AG04450 (cell line): ENCODE measurements at places on chromosomes 2 and 18. TPM values are rescaled to one million over a fixed set of nuclear protein-coding genes. Genes with fewer than 3 reads are reported as not detected.

The METAP1D gene
- polyA plus RNA-seq, result 6.2 and 8.3 TPM in 2 replicates

DNA sequence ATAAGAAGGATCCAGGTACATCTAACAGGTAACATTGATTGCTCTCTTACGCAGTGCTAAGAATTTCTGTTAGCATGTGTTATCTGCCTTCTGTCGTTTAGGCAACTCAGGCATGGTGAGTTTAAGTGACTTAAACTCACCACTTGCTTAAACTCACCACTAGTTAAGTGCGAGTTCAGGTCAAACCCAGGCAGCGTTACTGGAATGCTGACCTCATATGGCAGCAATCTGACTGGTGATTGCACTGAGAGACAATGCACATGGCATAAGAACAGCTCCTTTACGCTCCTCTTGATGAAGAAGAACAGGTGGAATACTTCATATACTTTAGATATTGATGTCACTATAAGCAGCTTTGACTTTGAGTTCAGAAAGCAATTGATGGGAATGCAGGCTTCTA lies 954.1 kb downstream of the SOCS6 start:
- no peak for DNase-seq

The COL5A2 gene
- 269 and 305 TPM in 2 replicates for polyA plus RNA-seq

The RAB17 gene
- 0.10 and 0.21 TPM in 2 replicates for polyA plus RNA-seq

The GULP1 gene
- polyA plus RNA-seq, result 32.7 and 44.7 TPM in 2 replicates

The ACMSD gene
- polyA plus RNA-seq, result not detected in 2 replicates

DNA sequence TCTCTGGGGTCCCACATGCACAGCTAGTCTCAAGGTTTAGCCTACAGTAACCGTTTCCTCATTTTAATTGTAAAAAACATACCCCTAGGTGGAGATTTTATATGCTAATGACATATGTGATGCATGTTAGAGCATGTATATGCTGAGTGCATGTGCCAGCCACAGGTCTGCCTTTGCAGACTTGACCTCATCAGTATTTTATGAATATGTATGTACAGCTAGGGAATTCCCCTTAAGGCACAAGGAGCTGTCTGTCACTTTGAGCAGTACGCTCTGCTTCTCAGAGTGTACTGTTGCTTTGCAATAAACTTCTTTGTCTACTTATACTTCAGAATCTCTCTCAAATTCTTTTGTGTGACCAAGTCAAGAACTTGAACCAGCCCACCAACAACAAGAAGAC lies 131.2 kb upstream of the ERBB4 start:
- DNase-seq, result no peak

DNA sequence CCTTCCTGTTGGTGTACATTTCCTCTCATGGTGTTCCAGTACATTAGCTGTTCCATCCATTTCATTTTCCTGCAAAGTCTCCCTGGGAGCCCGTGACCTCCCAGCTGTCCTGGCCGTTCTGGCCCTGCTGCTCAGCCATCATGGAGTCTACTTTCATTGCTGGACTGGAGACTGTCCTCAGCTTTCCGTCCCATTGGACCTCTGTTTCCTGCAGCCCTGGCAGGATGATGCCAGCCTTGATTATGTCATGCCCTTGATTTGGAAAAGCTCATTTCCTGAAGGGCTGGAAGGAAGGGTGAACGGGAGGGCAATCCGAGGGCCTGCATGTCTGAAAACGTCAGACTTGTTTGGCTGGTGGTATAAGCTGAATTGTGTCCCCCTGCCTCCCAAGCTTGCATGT lies 205.5 kb upstream of the HS6ST1 start:
- DNase-seq, result no peak

DNA sequence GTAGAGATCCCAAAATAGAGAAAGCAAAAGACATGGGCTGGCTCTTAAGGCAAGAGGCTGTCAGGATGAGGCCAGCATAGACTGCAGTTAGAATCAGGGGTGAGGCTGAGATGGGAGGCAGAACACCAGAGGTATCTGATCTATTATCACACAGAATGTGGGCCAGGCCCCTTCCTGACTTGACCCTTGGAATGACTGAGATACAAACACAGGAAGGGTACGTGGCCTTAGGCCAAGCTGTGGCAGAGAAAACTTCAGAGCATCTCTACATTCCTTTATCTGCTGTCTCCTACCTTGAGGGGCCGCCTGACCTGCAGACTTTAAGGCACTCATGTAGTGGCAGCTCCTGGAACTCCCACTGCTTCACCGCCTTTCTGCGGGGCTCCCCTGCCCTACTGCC lies 28.4 kb downstream of the TMEM17 start:
- DNase-seq, result no peak

The CUL3 gene
- polyA plus RNA-seq, result 55.2 and 57.3 TPM in 2 replicates

GRCh38 chr18:28120828-28121515 lies 56.0 kb downstream of the CDH2 start:
- DNase-seq, result no peak

- DNase-seq, result no peak
These were observed 13.5 kb downstream of the ESPNL start for GRCh38 chr2:238113611-238114010.

The KIAA2012 gene
- 0.11 and 0.12 TPM in 2 replicates for polyA plus RNA-seq

DNA sequence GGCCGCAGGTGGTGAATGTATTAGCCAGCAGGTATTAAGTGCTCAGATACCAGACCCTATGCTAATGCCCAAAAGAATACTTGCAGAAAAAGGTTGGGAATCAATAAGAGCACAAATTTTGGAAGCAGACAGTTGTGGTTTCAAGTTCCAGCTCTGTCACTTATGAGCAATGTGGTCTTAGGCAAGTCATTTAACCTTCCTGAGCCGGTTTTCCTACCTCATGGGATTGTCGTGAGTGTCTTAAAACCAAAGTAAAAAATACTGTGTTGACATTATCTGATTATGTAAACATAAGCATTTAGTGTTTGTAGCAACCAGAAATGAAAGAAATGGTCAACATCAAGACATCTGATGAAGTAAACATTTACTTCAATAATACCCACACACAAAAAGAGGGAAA lies 93.0 kb upstream of the CHST9 start:
- no peak for DNase-seq

DNA sequence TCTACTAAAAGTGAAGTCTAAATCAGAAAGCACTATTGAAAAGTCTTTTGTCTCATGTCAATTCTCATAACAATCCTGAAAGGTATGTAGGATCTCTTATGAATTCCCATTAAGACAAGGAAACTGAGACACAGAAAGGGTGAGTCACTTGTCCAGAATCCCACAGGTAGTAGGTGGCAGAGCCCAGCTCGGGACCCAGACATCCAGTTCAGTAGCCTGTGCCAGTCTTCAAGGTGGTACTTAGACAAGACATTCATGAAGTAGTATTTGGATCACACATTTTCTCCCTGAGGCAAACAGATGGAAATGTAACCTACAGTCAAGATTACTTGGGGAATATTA lies 14.8 kb upstream of the PARD3B start:
- DNase-seq, result no peak

DNA sequence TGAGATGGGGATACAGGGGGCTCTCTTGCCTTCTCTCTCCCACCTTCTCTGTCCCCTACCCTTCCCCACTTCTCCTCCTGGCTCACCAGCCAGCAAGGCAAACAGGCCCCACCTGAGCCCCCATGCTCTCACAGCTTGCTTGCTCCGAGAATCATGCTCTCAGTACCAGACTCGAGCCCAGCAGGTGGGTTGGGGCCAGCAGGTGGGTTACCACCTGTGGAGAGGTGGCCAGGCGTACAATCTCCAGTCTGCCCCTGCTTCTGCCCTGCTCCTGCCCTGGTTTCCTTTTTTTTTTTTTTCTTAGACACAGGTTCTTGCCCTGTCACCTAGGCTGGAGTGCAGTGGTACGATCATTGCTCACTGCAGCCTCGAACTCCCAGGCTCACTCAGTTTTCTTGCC lies 214.5 kb downstream of the SH3RF3 start:
- DNase-seq, result no peak

DNA sequence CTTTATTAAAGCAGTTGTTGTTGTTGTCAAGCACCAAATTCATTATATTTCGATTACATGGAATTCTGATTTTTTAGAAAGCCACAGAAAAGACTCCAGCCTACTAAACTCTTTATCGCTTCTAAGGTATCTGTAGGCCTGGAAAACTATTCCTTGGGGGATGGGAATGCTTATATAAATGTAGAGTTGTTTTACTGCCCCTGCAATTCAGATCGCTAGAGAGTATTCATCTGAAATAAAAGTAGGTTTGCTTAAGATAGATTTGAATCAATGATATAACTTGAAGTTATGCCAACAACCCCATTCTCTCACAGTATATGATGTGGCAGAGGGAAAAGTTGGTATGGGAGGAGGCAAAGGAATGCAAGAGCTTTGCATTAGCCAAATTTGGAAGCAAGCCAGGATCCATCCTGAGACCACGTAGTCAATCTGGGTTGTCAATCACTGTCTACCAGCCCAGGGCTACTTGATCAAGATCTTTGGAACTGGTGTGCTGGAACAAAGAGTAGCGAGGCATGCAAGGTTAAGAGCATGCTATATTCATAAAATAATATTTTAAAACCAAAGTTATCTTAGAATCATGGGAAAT lies 95.9 kb downstream of the LYPD6B start:
- DNase-seq, result no peak

The SPEG gene
- 28.0 and 32.8 TPM in 2 replicates for polyA plus RNA-seq

DNA sequence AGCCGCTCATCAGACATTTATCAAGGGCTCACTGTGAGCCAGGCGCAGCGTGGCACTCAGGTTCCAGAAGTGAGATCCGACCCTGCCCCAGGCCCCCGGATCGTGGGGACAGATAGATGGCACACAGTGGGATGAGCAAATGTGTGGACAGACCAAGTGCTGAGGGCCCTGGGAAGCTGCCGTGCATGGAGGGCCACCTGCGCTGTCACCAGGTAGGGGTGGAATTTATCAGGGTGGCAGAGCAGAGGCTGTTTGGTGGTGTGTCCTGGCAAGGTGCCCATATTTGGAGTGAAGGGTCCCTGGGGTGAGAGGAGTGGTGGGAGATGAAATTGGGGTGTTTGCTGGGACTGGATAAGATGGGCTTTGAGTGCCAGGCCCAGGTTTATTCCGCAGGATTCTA lies 92.8 kb upstream of the HS6ST1 start:
- no peak for DNase-seq

GRCh38 chr2:109703077-109703476 lies 88.9 kb downstream of the SOWAHC start:
- DNase-seq, result no peak

DNA sequence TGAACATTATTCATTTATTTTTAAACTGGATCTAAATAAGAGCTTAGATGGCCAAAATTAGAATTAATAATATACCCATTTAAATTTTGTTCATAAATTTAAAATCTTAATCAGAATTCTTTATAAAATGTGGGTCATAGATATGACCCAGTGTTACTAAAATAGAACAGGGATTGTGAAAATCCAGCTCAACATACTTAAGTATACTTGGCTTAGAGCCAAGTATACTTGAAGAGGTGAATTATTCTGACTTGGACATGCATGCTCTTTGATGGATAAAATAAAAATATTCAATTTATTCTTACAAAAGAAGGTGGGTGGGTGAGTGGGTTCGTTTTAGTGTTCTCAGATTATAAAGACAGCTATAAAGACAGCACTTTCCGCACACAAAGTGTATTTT lies 70.7 kb downstream of the SPOPL start:
- DNase-seq, result no peak

DNA sequence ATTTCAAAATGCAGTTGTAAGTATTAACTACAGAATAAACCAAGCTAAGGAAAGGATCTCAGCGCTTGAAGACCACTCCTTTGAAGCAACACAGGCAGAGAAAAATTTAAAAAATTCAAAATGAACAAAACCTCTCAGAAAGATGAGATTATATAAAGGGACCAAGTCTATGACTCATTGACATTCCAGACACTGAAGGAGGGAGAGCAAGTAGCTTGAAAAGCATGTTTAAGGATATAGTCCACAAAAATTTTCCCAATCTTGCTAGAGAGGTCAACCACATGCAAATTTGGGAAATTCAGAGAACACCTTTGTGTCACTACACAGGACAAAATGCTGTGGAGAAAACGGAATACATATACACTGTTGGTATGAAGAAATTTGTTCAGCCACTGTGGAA lies 112.6 kb upstream of the MC4R start:
- no peak for DNase-seq

GRCh38 chr18:61666876-61667590 lies 225.8 kb downstream of the RNF152 start:
- DNase-seq, result no peak

DNA sequence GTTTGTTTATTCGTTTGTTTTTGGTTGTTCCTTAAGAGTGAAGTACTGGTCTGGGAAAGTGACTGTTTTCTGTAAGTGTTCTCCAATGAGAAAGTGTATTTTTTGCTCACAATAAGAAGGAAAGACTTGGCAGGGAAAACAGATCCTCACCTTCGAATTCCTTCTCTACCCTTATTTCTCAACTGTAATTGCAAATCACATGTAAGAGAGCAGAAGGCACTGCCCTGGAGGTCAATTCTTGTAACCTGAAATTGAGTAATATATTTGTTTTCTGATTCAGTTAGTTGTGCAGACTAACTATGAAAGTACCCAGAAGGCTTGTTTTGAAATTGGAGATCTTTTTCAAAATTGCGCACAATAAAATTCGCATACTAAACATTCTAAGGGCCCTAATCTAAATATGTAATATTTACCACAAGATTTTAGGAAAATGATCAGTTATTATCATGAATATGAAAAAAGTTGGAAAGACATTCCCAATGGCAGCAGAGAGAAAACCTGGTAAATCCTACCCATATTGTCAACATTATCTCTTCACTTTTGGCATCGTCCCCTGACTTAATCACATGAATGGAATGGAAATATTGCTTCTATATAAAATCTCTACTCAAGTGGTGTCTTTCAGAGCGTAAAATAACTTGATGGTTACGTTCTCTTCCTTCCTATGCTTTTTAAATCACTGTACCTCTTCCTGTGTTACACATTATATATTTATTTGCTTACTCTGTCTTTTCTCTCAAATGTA lies 24.1 kb downstream of the TFPI start:
- DNase-seq, result no peak

DNA sequence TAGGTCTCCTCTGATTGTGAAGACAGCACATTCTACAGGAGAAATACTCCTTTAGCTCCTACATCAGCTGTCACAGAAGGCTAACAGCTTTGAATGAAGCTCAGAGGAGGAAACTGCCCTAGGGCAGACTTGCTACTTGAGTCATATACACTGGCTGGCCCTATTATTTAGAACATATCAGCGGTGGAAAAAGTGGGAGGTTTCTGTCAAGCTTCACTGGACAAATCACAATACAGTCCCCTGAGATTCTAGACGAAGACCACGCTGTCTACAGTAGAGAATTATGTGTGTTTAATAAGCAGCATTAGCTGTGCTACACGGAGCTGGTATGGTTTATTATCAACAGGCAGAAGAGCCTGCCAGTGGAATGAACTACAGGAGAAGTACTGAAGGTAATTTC lies 230.9 kb upstream of the FSIP2 start:
- no peak for DNase-seq

DNA sequence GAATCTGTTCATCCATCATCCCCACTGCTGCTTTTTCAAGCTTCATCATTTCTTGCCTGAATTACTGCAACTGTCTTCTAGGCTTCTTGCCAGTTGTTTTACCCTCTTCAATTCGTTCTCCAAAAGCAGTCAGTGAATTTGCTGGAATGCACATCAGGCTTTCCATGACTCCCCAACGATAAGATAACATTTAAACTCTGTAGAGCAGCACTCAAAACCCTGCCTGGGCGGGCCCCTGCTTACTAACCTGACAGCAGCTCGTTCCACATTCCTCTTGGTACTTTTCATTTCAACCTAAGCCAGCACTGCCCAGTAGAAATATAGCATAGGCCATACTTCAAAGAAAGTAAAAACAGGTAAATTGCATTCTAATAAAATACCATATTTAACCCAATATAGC lies 342.9 kb downstream of the SUCLG1 start:
- DNase-seq, result no peak

- DNase-seq, result no peak
These were observed 12.8 kb upstream of the HMSD start for GRCh38 chr18:63936156-63936931.

The APCDD1 gene
- polyA plus RNA-seq, result 0.01 TPM in 1 of 2 replicates, not detected in the other

The NR4A2 gene
- polyA plus RNA-seq, result 0.93 and 1.0 TPM in 2 replicates
